Immature natural killer cell (primary cell): ENCODE measurements at places on chromosomes 1 and 21.

GRCh38 chr1:16093611-16094010, 20.2 kb upstream of the FAM131C start:
- H3K4me1 ChIP-seq, result no peaks in the 10 kb centered on the region
- H3K27ac ChIP-seq, result no peak overlapping the region
- DNase-seq, result no peak
- peaks cover 3% of the 10 kb centered on the region for H3K27me3 ChIP-seq
- H3K4me3 ChIP-seq, result no peak overlapping the region

GRCh38 chr1:206470692-206471414, 577 bp downstream of the IKBKE start:
- H3K27me3 ChIP-seq, result peaks cover 12% of the 10 kb centered on the region
- DNase-seq, result peak; percentile 48
- H3K4me1 ChIP-seq, result peaks cover 41% of the 10 kb centered on the region
- peak overlapping the region; percentile 91 for H3K27ac ChIP-seq
- H3K4me3 ChIP-seq, result peak overlapping the region; percentile 90

DNA sequence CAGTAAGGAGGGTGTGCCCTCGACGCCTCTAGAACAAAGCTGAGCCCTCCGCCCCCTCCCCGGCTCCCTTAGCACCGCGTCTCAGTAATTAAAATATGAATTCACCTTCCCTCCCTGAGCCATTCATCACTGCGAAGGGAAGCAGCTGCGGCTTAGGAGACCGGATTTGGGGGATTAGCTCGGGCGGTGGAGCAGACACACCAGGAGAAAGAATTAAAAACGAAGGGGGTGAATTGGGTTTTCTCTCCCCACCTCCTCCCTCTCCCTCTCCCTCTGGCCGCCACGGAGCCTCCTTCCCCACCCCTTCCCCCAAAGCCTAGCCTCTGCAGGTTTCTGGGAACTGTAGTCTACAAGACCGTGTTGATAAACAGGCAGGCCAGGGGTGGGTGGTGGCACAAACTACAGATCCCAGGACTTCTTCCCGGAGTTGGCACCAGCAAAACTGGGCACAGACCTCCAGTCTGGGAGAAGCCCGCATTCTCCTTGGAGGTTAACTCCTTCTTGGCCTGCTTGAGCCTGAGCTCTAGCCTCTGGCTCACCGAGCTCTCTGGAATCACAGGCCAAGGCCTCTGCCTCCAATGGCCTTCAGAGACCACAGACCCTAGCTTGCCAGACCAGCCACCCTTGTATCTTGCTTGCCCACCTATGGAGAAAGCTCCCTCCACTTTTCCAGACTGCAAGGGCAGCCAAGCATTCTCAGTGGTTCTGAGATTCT, 10.8 kb downstream of the BLACAT1 start:
- no peak for DNase-seq
- H3K27ac ChIP-seq, result no peak overlapping the region
- no peak overlapping the region for H3K4me3 ChIP-seq
- H3K36me3 ChIP-seq, result no peaks in the 10 kb centered on the region
- peaks cover 20% of the 10 kb centered on the region for H3K4me1 ChIP-seq

GRCh38 chr1:171506525-171507304, 21.4 kb downstream of the PRRC2C start:
- DNase-seq, result no peak
- H3K36me3 ChIP-seq, result no peaks in the 10 kb centered on the region
- H3K4me1 ChIP-seq, result peaks cover 100% of the 10 kb centered on the region
- peak overlapping the region; percentile 50 for H3K4me3 ChIP-seq

- no peak overlapping the region for H3K4me3 ChIP-seq
- H3K27me3 ChIP-seq, result peaks cover 2% of the 10 kb centered on the region
- H3K36me3 ChIP-seq, result no peaks in the 10 kb centered on the region
- no peak for DNase-seq
- no peaks in the 10 kb centered on the region for H3K4me1 ChIP-seq
- no peak overlapping the region for H3K27ac ChIP-seq
These were observed 59.0 kb downstream of the IRF2BP2 start for GRCh38 chr1:234551032-234551378.

- no peak overlapping the region for H3K27ac ChIP-seq
- DNase-seq, result no peak
- H3K27me3 ChIP-seq, result peaks cover 4% of the 10 kb centered on the region
- no peaks in the 10 kb centered on the region for H3K4me1 ChIP-seq
- no peak overlapping the region for H3K4me3 ChIP-seq
- H3K36me3 ChIP-seq, result peaks cover 21% of the 10 kb centered on the region
These were observed 9.9 kb downstream of the CHRNB2 start for GRCh38 chr1:154577346-154578057.

DNA sequence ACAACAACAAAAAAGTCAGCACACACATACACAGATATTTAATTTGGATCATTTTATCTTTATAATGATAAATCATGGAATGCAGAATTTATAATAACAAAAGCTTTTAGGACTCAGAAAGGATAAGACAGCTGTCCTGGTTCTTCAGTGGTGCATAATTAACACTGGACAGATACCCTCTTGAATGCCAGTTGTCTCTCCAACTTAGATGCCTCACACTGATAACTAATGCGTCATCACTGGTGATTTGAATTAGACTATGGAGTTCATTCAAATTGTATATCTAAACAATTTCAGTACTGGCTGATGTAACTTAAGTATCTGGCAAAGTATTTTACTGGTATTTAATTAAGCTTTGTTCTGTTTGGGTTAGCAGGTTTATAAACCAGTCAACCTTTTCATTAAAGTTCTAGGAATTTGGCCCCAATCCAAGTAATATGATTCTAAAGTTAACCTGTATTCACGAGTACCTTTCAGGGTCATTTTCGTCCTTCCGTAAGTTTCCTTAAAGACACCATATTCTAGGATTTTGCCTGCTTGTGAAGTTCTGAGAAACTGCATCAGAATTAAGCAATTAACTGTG, 1199.5 kb upstream of the TMPRSS15 start:
- no peaks in the 10 kb centered on the region for H3K36me3 ChIP-seq
- DNase-seq, result no peak
- no peaks in the 10 kb centered on the region for H3K4me1 ChIP-seq
- no peak overlapping the region for H3K27ac ChIP-seq
- H3K27me3 ChIP-seq, result peaks cover 1% of the 10 kb centered on the region
- no peak overlapping the region for H3K4me3 ChIP-seq

DNA sequence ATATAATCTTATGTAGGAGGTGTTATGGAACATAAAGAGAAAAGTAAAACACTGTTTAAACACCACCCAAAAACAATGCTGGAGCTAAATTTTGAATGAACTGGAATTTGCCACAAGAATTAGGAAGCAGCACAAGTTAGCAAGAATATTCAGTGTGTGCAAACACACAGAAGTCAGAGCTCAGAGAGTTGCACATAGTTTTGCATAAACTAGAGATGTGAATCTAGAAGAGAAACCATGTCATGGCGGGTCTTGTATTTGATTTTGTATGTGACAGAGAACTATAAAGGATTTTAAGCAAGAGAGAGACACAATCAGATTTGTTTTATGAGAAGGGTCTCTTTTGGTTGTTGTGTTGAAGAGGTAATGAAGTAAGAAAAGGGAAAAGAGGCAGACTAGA, 38.2 kb downstream of the SELENOF start:
- H3K4me3 ChIP-seq, result no peak overlapping the region
- H3K27me3 ChIP-seq, result no peaks in the 10 kb centered on the region
- peaks cover 2% of the 10 kb centered on the region for H3K4me1 ChIP-seq
- no peak for DNase-seq
- no peak overlapping the region for H3K27ac ChIP-seq

DNA sequence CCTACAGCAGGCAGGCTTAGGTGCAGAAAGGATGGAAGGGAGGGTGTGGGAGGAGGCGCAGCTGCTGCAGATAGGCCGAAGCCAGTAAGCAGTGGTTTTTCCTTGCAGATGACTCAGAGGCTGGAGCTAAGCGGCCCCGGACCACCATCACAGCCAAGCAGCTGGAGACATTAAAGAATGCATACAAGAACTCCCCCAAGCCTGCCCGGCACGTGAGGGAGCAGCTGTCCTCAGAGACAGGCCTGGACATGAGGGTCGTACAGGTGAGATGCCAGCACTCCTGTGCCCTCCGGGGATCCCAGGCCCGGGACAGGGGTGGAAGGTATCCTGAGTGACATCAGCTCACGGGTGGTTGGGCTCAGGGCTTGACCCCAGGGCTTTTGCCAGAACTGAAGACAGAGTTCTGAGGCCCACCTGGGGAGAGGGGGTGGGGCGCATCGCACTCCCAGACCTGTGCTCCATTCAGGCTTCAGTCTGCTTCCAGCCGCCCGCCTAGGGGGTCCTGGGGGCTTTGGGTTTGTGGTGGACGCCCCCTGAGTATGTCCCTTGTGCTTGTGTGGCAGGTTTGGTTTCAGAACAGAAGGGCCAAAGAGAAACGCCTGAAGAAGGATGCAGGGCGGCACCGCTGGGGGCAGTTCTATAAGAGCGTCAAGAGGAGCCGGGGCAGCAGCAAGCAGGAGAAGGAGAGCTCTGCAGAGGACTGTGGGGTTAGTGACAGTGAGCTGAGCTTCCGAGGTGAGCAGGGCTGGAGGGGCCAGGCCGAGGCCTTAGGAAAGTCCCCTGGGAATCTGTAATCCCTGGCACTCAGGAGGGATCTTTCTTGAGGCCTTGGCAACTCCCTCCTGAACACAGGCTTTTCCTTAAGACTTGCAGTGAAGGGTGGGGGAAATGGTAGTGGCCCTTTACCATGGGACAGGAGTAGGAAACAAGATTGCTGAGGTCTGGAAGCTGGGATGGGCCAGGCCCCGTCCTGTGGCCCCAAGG, 41.5 kb downstream of the LHX4 start:
- no peaks in the 10 kb centered on the region for H3K27me3 ChIP-seq
- H3K27ac ChIP-seq, result no peak overlapping the region
- no peaks in the 10 kb centered on the region for H3K4me1 ChIP-seq

DNA sequence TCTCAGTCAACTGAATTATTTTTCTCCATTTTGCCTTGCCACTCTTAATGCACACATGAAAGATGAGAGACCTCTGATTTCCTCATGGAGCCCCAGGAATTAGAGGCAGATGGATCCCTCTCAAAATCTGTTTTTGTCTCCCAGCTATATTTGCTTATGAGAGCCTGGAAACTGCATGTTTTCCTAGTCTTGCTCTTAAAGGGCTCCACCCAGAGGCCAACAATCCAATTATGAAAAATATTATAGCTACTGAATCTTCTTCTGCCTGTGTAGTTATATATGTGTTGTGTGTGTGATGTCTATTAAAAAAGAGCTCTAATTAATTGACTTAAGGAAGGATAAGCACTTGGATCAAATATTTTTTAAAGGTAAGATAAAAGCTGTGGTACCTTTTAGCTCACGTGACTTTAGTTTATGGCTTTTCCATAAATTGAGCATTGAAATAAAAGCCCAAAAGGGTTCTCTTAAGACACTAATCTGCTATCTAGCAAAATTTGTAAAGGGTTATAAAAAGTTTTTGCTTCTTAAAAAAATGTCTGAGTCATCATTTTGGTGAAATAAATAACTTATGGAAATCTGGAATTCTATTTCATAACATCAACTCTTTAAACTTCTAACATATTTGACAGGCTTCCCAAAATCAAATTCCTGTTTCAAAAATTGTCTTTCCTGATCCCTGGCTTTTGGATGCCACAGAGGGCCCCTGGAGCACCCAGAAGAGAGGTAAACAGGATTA, 31.2 kb upstream of the TSPEAR start:
- H3K4me3 ChIP-seq, result no peak overlapping the region
- no peaks in the 10 kb centered on the region for H3K4me1 ChIP-seq
- H3K36me3 ChIP-seq, result no peaks in the 10 kb centered on the region
- no peak overlapping the region for H3K27ac ChIP-seq

DNA sequence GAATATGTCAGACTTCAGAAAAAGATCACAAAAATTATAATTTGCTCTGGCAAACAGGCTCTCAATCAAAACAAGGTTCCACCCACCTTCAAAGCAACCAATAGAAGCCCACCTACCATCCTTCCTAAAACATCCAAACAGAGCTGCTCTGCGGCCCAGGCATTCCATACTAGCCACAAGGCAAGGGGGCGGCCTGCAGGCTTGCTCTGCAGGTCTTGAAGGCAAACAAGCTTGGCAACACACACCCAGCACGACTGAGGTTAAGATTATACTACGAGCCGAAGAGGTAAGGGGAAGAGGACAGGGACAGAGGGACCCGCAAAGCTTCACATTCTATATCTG, 207.3 kb downstream of the SLC45A1 start:
- no peak for DNase-seq
- H3K4me1 ChIP-seq, result peaks cover 11% of the 10 kb centered on the region
- peaks cover 4% of the 10 kb centered on the region for H3K36me3 ChIP-seq
- no peak overlapping the region for H3K27ac ChIP-seq
- H3K27me3 ChIP-seq, result no peaks in the 10 kb centered on the region
- no peak overlapping the region for H3K4me3 ChIP-seq

- no peak overlapping the region for H3K27ac ChIP-seq
- H3K36me3 ChIP-seq, result peaks cover 54% of the 10 kb centered on the region
- no peaks in the 10 kb centered on the region for H3K27me3 ChIP-seq
- no peak overlapping the region for H3K4me3 ChIP-seq
These were observed 37.1 kb upstream of the ADAM30 start for GRCh38 chr1:119933397-119933796.

GRCh38 chr21:38982096-38982495, 176.4 kb downstream of the ETS2 start:
- no peak overlapping the region for H3K4me3 ChIP-seq
- peaks cover 23% of the 10 kb centered on the region for H3K27me3 ChIP-seq
- H3K27ac ChIP-seq, result no peak overlapping the region
- H3K4me1 ChIP-seq, result peaks cover 12% of the 10 kb centered on the region

- DNase-seq, result no peak
These were observed 146.1 kb upstream of the FGGY start for GRCh38 chr1:59150577-59151386.

GRCh38 chr1:3746830-3747521, 5.3 kb upstream of the CCDC27 start:
- H3K27me3 ChIP-seq, result peaks cover 2% of the 10 kb centered on the region
- peaks cover 29% of the 10 kb centered on the region for H3K4me1 ChIP-seq

DNA sequence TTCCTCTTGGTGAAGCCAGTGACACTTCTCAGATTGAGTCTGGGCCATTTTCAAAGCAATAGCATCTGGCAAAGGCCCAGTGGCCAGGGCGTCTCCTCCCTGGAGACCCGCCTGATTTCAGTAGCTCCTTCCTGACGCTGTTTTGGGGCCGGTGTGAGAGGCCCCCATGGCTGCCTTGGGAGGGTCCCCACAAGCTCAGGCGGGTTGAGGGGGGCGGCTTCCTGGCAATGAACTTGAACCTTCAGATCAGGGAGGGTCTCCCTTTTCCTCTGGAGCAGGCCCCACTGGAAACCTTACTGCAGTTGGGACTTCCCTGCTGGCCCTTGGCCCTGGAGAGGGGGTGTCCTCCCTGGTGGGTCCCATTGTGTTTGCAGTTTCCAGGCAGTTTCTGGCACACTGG, 121.2 kb downstream of the CRYAA start:
- no peak overlapping the region for H3K27ac ChIP-seq
- no peak for DNase-seq
- H3K4me1 ChIP-seq, result no peaks in the 10 kb centered on the region
- H3K36me3 ChIP-seq, result no peaks in the 10 kb centered on the region
